ENCODE measurements at places on chromosomes 7 and 10.

DNA sequence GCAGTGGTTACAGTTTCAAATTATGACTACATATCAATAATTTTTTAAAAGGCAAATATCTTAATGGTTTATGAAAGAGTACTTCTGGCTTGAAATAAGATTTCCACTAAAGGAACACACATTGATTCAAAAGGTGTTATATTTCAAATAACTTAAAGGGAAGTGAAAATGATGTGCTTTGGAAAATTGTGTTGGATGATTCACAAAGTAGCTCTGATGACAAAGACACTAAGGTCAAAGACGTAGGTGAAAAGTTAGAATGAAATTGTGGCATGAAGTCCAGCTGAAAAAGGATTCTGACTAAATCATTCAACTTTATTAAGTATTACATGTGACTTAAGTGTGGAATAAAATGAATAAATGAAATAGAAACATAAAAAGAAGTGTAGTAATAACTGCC lies 20.8 kb upstream of the OR2A5 start:
- peak; percentile 20 for DNase-seq

DNA sequence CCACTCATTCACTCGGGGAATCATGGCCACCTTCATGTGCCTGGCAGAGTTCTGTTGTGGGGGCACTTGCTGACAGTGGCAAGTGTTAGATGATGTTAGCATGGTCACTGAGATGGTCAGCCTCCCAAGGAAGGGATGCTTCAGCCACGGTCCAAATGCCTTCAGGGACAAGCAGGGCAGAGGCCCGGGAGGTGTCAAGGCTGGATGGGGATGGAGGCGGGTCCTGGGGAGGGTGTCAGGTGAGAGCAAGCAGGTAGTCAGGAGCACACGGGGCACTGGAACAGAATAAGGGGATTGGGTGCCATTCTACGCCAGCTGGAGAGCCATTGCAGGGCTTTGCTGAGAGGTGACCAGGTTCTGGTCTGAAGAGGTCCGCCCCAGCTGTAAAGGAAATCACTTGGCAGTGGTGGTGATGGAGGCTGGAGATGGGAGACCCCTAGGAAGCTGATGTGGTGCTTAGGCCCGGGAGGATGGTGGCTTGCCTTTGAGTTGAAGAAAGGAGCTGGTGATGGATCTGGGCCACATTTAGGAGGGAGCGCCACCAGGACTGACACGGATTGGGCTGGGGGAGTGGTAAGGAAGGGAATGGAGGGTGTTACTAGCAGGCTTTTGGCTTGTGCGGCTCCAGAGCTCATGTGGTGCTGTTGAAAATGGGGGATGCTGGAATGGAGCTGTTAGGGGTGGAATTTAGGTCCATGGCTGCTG lies 24.1 kb downstream of the AGAP3 start:
- no peak for DNase-seq

DNA sequence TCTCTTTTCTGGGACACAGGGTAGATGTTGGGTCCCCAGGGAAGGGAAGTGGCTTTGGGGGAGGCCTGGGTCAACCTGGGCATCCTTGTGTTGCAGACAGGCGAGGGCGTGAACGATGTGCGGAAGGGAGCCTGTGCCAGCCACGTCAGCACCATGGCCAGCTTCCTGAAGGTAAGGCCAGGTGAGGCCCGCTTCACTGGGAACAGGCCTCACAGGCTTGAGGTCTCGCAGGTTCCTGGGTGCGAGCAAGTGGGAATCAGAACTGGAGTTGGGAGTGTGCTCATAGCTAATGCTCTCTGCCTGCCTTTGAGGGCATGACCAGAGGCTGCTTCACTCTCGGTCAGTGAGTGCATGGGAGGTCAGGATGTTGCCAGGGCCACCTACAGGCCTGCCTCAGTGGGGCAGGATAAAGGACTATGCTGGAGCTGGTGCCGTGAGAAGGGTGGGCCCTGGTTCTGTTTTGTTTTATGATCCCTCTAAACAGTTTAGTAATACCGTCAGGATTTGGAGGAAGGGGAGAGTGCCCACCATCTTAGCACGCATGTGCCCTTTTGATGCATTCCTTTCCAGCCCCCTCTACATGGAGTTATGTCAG lies 8.4 kb downstream of the DBNL start:
- DNase-seq, result no peak

DNA sequence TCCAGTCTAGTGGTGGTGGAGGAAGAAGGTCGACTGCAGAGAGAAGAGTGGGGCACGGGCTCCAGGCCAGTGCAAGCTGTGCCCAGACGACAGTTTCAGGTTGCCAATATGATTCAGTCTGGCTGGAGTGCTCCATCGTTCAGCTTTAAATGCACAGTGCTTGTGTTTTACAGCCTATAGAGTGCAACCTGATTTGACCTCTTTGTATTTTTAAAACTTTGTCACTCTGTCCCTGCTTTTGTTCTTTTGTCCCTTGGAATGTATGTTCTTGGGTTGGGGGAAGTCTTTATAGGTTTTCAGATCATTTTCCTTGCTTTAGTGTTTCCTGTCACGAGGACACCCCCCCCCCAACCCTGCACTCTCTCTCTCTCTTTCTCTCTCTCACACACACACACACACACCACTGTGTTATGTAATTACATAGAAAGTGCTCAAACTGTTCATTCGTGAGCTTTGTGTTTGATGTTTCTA lies 198.0 kb downstream of the CAMK1D start:
- DNase-seq, result no peak

DNA sequence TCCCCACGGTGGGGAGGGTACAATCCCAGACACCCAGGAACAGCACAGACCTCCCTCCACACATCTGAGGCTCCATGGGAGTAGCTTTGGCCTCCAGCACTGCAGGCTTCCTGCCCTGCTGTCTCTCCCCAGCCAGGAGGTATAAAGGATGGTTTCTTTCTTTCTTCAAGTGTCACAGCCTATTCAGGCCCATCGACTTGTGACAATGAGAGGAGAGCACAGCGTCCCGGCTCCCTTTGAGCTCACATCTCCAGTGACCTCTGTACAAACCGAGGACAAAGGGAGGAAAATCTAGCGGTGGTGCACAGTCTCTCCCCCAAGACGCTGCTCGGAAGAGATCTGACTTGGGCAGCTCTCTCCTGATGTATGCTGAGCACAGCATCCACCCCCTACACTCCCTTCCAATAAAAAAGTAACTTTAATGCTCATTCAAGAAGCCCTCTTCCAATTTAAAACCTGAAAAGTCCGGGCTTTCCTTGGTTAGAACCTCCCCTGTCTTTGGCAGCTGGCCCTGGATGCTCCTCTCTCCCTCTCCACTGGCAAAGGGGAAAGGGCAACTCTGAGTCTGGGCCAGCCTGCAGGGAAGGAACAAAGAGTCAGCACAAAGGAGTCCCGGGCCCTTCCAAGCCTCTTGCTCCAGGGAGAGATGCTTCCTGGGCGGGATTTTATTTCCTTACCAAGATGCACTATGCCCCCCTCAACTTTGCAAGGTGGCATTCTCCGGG lies 18.0 kb downstream of the CHST15 start:
- DNase-seq, result no peak

- no peak for DNase-seq
Observed at GRCh38 chr7:34354011-34354410, 304.0 kb upstream of the NPSR1 start.

- no peak for DNase-seq
Observed at GRCh38 chr10:9796564-9796963, 1221.1 kb upstream of the CELF2 start.

GRCh38 chr7:11427686-11428273 lies 404.2 kb downstream of the THSD7A start:
- DNase-seq, result peak; percentile 76

- DNase-seq, result no peak
Observed at GRCh38 chr10:78071140-78071856, 37.6 kb downstream of the RPS24 start.

GRCh38 chr10:21212348-21212747 lies 313.1 kb downstream of the SKIDA1 start:
- no peak for DNase-seq

GRCh38 chr7:48298779-48299178 lies 127.5 kb downstream of the ABCA13 start:
- DNase-seq, result peak; percentile 87

DNA sequence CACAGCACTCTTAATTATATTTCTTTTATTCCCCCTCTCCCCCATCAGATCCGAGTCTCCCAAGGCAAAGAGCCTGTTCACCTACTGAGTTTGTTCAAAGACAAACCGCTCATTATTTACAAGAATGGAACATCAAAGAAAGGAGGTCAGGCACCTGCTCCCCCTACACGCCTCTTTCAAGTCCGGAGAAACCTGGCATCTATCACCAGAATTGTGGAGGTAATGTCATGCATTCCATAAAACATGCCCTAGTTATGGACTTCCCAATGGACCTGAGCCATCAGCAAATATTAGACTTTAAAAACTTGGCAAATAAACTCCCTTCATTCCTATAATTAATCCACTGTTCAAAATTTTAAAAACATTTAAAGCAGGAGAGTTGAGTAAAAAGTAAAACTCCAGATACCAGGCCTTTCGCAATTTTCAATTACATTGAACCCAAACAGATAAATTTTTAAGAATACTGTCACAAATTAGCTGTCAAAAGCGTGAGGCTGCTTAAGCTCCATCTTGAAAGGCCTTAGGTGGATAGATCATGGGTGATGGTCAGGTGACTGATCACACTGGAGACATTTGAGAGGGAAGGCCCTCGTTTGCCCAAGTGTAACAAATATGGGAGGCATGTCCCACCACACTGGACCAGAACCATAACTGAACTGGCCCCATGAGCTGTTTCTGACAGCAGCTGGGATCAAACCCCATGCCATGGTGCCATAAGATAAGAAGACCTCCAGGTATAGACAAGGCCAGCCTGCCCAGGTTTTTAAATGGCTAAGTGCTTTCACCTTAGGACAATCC lies 46.9 kb upstream of the ARL4A start:
- DNase-seq, result no peak

GRCh38 chr7:44148166-44148565 lies 7.0 kb upstream of the MYL7 start:
- peak; percentile 11 for DNase-seq
